ENCODE measurements at places on chromosomes 7 and 10. TPM values are rescaled to one million over a fixed set of nuclear protein-coding genes. Genes with fewer than 3 reads are reported as not detected.

DNA sequence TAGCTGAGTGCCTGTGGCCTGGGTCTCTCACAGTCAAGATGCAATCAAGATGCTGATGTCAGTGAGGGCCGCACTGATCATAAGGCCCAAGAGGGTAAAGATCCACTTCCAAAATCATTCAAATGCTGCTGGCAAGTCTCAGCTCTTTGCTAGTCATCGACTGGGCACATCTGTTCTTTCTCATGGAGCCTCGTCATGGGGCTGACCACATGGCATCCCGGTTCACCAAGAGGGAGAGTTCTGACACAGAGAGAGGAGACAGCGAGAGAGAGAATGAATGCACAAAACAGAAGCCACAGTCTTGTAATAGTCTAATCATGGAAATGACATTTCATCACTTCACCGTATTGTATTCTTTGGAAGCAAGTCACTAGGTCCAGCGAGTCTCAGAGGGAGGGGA is 1067.5 kb upstream of the C7orf33 start:
- no peaks in the 10 kb centered on the region for H3K27me3 ChIP-seq
- no peak overlapping the region for H3K4me3 ChIP-seq
- no peak for DNase-seq
- no peak overlapping the region for H3K27ac ChIP-seq

The ADIRF gene
- 448 TPM for total RNA-seq

The OR13A1 gene
- total RNA-seq: not detected

- H3K4me1 ChIP-seq: peaks cover 12% of the 10 kb centered on the region
- H3K27ac ChIP-seq: no peak overlapping the region
- no peak overlapping the region for H3K4me3 ChIP-seq
- DNase-seq: no peak
- H3K36me3 ChIP-seq: peaks cover 22% of the 10 kb centered on the region
Measured at GRCh38 chr10:113047605-113047962, 97.5 kb downstream of the TCF7L2 start.

DNA sequence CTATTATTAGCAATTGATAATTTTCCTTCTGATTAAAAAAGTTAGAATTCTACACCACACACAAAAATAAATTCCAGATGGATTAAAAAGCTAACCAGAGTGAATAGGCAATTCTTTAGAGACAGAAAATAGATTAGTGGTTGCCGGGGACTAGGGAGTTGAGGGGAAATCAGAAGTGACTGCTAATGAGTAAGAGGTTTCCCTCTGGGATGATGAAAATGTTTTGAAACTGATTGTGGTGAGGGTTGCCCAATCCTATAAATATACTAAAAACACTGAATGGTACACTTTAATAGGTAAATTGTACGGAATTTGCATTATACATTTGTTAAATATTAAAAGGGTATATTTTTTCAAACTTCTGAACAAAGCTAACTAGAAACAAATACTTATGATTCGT is 214.9 kb downstream of the GPAM start:
- H3K27me3 ChIP-seq: peaks cover 18% of the 10 kb centered on the region
- H3K27ac ChIP-seq: no peak overlapping the region
- H3K4me3 ChIP-seq: no peak overlapping the region
- H3K4me1 ChIP-seq: no peaks in the 10 kb centered on the region
- no peaks in the 10 kb centered on the region for H3K36me3 ChIP-seq

GRCh38 chr7:45975847-45976484 is 54.9 kb upstream of the IGFBP3 start:
- H3K4me3 ChIP-seq: no peak overlapping the region
- DNase-seq: no peak
- H3K27ac ChIP-seq: no peak overlapping the region
- H3K27me3 ChIP-seq: no peaks in the 10 kb centered on the region
- peaks cover 77% of the 10 kb centered on the region for H3K4me1 ChIP-seq

GRCh38 chr7:136869991-136870865 is 1.8 kb downstream of the CHRM2 start:
- no peak overlapping the region for H3K4me3 ChIP-seq
- H3K36me3 ChIP-seq: no peaks in the 10 kb centered on the region
- H3K27me3 ChIP-seq: no peaks in the 10 kb centered on the region
- no peaks in the 10 kb centered on the region for H3K4me1 ChIP-seq

The RBM20 gene
- total RNA-seq: 2.0 TPM

GRCh38 chr10:70672165-70673042 is at the start of gene ADAMTS14:
Gene ADAMTS14, plus strand, starts transcription at chr10:70672506. Its CDS starts 297 bp downstream, at chr10:70672803.
- H3K4me1 ChIP-seq: peaks cover 18% of the 10 kb centered on the region
- H3K27me3 ChIP-seq: no peaks in the 10 kb centered on the region
- H3K36me3 ChIP-seq: no peaks in the 10 kb centered on the region
- peak within 1 kb of the TSS; percentile 90 for H3K4me3 ChIP-seq
- peak; percentile 29 for DNase-seq

GRCh38 chr10:683448-684071 is 5.9 kb downstream of the DIP2C start:
- H3K27ac ChIP-seq: peak overlapping the region; percentile 55
- H3K4me3 ChIP-seq: peak overlapping the region; percentile 46
- DNase-seq: peak; percentile 50
- H3K4me1 ChIP-seq: peaks cover 2% of the 10 kb centered on the region
- no peaks in the 10 kb centered on the region for H3K27me3 ChIP-seq

GRCh38 chr10:97144297-97144696 is 41.5 kb downstream of the SLIT1 start:
- no peaks in the 10 kb centered on the region for H3K36me3 ChIP-seq
- H3K4me3 ChIP-seq: no peak overlapping the region
- no peak overlapping the region for H3K27ac ChIP-seq
- H3K27me3 ChIP-seq: peaks cover 17% of the 10 kb centered on the region

- H3K27ac ChIP-seq: no peak overlapping the region
- H3K27me3 ChIP-seq: no peaks in the 10 kb centered on the region
- no peak overlapping the region for H3K4me3 ChIP-seq
- H3K4me1 ChIP-seq: no peaks in the 10 kb centered on the region
Measured at GRCh38 chr7:70794962-70795361, 337.0 kb upstream of the GALNT17 start.

GRCh38 chr7:138625084-138625848 is 75.9 kb downstream of the SVOPL start:
- H3K4me3 ChIP-seq: no peak overlapping the region
- H3K4me1 ChIP-seq: no peaks in the 10 kb centered on the region
- H3K27ac ChIP-seq: no peak overlapping the region
- no peaks in the 10 kb centered on the region for H3K36me3 ChIP-seq

The PBLD gene
- total RNA-seq: 2.2 TPM

DNA sequence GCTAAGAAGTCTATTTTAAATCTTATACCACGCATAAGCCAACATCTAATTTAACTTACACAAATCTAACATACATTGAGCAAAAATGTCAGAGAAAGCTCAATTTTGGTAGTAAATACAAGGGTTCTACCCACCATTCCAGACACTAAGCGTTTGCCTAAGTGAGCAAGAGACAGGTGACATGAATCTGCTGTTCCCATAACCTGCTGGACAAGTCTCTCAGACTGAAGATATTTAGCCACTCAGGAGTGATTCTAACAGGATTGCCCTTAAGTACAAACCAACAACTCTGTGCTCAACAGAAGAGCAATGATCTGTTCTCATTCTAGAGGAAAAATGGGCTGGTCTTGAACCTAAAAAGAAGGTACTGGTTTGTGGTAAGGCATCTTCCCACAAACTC is 18.8 kb downstream of the EZH2 start:
- H3K27me3 ChIP-seq: no peaks in the 10 kb centered on the region
- no peak overlapping the region for H3K27ac ChIP-seq
- no peak overlapping the region for H3K4me3 ChIP-seq
- DNase-seq: no peak
- no peaks in the 10 kb centered on the region for H3K36me3 ChIP-seq
- H3K4me1 ChIP-seq: no peaks in the 10 kb centered on the region

The NAT16 gene
- 2.0 TPM for total RNA-seq

GRCh38 chr7:31416381-31416870 is 75.9 kb upstream of the NEUROD6 start:
- no peaks in the 10 kb centered on the region for H3K4me1 ChIP-seq
- no peak for DNase-seq
- H3K36me3 ChIP-seq: no peaks in the 10 kb centered on the region

GRCh38 chr7:148695953-148696352 is 2.8 kb upstream of the CUL1 start:
- no peaks in the 10 kb centered on the region for H3K36me3 ChIP-seq
- no peak for DNase-seq
- H3K27ac ChIP-seq: no peak overlapping the region
- H3K27me3 ChIP-seq: no peaks in the 10 kb centered on the region

GRCh38 chr7:25646726-25647413 is 418.6 kb upstream of the NPVF start:
- 0 out of 2 replicates have a peak, but pooled peaks cover 4% of the 10 kb centered on the region for H3K27me3 ChIP-seq
- no peaks in the 10 kb centered on the region for H3K36me3 ChIP-seq
- no peak for DNase-seq
- H3K4me1 ChIP-seq: no peaks in the 10 kb centered on the region
- no peak overlapping the region for H3K27ac ChIP-seq
- no peak overlapping the region for H3K4me3 ChIP-seq

- H3K4me1 ChIP-seq: no peaks in the 10 kb centered on the region
- H3K27ac ChIP-seq: no peak overlapping the region
- no peaks in the 10 kb centered on the region for H3K36me3 ChIP-seq
- H3K4me3 ChIP-seq: no peak overlapping the region
- no peaks in the 10 kb centered on the region for H3K27me3 ChIP-seq
Measured at GRCh38 chr10:61061923-61062504, 118.0 kb upstream of the RHOBTB1 start.

The GNAI1 gene
- 148 TPM for total RNA-seq

DNA sequence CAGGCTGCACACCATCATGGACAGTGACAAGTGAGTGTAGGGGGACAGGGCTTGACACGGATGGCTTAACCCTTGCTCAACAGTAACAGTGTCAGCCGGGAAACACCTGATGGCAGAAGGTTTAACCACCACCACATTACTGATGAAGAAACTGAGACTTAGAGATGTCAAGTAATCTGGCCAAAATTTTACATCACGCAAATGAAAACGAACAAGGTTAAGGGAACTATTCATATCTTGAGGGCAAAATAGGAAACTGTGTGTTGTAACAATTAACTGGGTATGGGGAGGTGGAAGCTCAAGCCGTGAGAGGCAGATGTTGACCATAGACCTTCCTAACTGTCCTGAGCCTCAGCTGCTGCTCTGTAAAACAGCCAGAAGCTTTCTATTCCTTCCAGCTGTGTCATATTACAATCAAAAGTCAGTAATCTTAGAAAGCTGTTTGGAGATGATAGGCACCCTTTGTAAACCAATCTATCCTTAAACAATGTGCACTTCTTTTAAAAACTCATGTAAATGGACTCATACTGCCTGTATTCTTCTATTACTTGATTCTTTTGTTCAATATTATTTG is 68.4 kb downstream of the ABCC2 start:
- H3K4me1 ChIP-seq: no peaks in the 10 kb centered on the region
- H3K36me3 ChIP-seq: peaks cover 26% of the 10 kb centered on the region
- H3K4me3 ChIP-seq: no peak overlapping the region
- no peaks in the 10 kb centered on the region for H3K27me3 ChIP-seq
- no peak for DNase-seq

GRCh38 chr7:35971133-35971891 is 170.5 kb downstream of the SEPTIN7 start:
- H3K4me3 ChIP-seq: no peak overlapping the region
- no peaks in the 10 kb centered on the region for H3K27me3 ChIP-seq
- no peak overlapping the region for H3K27ac ChIP-seq
- H3K36me3 ChIP-seq: no peaks in the 10 kb centered on the region

- no peak overlapping the region for H3K4me3 ChIP-seq
- DNase-seq: no peak
- H3K27ac ChIP-seq: no peak overlapping the region
Measured at GRCh38 chr7:90738249-90738648, 142.1 kb downstream of the CDK14 start.

GRCh38 chr7:48660306-48660870 is 264.0 kb upstream of the CDC14C start:
- H3K27me3 ChIP-seq: no peaks in the 10 kb centered on the region
- H3K4me3 ChIP-seq: no peak overlapping the region
- H3K27ac ChIP-seq: no peak overlapping the region
- no peak for DNase-seq
- H3K4me1 ChIP-seq: no peaks in the 10 kb centered on the region

DNA sequence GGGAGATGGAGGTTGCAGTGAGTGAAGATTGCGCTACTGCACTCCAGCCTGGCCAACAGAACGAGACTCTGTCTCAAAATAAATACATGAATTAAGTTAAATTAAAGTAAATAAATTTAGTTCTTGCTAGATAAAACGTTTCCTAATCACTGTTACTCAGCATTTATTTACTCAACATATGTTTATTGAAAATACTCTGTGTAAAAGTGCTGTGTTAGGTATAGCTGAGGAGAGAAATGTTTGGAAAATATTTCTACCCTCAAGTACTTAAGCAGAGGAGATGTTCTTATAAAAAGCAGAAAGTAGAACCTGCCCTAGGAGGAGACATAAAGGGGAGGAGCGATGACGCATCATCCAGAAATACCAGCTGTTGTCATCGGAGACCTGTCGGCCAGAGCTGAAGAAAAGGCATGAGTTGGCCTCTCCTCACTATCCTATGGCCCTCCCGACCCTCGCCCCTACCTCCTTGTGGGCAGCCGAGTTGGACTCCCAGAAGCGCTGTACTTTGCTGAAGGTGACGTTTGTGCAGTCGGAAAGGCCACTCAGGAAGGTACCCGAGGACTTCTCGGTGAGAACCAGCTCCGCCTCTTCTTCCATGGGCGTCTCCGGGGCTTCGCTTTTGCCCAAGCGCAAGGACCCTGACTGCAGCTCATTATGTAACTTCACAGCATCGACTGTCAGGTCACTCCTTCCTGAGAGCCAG is 1.1 kb downstream of the RRP12 start:
- no peaks in the 10 kb centered on the region for H3K27me3 ChIP-seq
- H3K36me3 ChIP-seq: peaks cover 19% of the 10 kb centered on the region
- H3K4me3 ChIP-seq: peak overlapping the region; percentile 80
- peak overlapping the region; percentile 50 for H3K27ac ChIP-seq
- DNase-seq: peak; percentile 57

DNA sequence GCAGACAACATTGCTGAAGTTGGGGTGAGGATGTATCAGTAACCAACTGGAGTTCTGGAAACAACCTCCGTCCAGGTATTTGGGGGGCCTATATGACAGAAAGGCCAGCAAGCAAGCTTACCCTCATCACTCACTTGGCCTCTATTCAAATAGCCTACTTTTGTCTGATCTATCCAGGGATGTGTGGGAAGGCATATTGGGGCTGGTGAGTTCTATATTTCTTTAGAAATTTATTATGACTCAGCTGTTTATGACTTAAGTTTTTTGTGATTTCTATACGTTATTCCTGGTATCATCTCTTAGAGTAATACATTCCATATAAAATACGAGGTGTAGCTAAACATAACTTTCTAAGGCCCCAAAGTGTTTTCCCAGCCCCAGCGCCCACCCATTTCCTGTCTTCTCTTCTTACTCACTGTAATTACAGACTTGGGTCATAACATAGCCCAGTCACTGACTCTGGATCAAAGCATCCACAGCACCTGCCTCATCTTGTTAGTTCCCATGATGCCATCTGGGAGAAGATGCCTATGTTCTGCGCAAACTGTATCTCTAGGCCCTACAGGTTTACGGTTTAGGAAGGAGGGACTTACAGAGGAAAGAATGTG is 18.1 kb downstream of the GARS1 start:
- H3K36me3 ChIP-seq: peaks cover 74% of the 10 kb centered on the region
- H3K27ac ChIP-seq: no peak overlapping the region
- H3K4me3 ChIP-seq: no peak overlapping the region
- DNase-seq: no peak

- H3K4me3 ChIP-seq: no peak overlapping the region
- no peaks in the 10 kb centered on the region for H3K36me3 ChIP-seq
- no peak for DNase-seq
- no peaks in the 10 kb centered on the region for H3K27me3 ChIP-seq
- no peak overlapping the region for H3K27ac ChIP-seq
- no peaks in the 10 kb centered on the region for H3K4me1 ChIP-seq
Measured at GRCh38 chr10:82874671-82875070, 999.7 kb downstream of the NRG3 start.
